NCI-H1417 treated with DMSO at 0.1 percent for 48 hours (cell line): ENCODE measurements at places on chromosomes 13 and 19.

- DNase-seq = no peak
Observed at GRCh38 chr13:110245416-110245899, 61.5 kb downstream of the COL4A1 start.

DNA sequence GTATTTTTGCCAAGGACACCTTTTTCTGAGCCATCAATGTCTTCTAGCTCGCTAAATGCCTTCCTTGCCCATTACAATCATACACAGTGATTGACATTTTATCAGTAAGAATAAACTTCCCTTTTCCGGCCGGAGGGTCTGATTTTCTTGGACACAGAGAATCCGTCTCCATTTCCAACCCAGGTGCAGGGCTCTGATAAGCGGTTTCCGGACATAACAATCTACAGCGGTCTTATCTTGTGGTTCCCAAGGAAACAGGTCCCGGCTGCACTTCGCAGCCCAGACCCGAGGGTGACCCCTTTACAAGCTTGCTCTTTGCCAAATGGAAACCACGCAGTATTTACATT, 5.1 kb upstream of the ZNF77 start:
- DNase-seq = no peak

DNA sequence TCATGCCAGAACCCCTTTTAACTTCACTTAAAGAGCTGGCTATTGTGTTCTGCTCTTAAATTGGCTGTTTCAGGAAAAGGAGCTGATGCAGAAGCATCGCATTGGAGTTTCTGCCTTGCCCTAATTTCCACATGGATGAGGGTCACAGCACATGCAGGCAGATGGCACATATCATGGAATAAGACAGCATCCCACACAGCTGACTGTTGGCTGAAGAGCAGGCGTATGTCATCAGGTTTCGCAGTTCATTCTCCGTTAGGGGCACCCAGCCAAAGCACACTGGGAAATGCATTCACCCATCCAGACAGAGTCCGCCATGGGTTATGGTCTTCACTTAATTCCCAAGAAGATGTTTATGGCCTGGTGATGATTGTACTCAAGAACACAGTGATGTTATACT, 572.5 kb downstream of the LIG4 start:
- DNase-seq = no peak

DNA sequence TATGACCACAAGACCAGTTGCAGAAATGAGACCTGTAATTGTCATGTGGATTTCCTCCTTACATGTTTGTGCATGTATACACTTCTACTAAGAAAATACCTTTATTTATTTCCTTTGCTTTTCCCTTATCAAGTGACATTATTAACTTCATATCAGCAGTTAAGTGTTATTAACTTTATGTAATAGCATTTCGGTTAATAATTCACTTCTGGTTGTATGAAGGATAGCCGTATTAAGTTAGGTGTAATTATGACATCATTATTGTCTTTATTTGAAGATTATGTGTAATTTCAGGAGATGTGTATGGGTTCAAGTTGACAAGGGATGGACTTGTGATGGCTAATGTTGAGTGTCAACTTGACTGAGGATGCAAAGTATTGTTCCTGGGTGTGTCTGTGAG, 881.2 kb upstream of the ATXN8OS start:
- no peak for DNase-seq

DNA sequence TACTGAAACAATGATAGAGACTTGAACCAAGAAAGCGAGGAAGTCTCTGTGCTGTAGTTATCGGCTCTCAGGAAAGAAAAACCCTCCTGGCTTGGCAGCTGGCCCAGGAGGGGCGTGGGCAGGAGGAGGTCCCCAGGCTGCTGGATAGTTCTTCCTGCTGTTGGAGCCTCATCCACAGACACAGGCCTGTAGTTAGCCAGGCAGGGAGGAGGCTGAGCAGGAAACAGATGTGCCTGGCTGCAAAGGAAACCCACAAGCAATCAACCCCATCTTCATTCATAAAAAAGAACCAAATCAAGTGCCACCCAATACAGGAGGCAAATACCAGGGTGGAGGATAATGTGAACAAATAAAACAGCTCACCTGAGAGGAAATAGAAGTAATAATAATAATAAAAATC, 86.2 kb downstream of the IRS2 start:
- DNase-seq = peak; percentile 67

DNA sequence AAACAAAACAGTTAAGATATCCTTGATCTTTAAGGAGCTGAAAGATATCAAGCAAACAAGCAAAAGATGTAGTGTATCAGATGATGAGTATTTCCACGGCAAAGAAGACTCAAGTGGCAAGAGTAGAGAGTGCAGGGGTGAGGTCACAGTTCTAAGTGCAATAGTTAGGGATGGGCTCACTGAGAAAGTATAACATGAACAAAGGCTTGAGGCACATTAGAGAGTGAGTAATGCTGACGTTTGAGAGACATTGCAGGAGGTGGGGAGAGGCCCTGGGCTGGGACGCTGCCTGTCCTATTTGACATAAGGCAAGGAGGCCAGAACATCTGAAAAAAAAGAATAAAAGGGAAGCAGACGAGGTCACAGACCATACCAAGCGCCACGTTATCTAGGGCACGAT, 1.4 kb downstream of the DUXA start:
- DNase-seq = no peak

DNA sequence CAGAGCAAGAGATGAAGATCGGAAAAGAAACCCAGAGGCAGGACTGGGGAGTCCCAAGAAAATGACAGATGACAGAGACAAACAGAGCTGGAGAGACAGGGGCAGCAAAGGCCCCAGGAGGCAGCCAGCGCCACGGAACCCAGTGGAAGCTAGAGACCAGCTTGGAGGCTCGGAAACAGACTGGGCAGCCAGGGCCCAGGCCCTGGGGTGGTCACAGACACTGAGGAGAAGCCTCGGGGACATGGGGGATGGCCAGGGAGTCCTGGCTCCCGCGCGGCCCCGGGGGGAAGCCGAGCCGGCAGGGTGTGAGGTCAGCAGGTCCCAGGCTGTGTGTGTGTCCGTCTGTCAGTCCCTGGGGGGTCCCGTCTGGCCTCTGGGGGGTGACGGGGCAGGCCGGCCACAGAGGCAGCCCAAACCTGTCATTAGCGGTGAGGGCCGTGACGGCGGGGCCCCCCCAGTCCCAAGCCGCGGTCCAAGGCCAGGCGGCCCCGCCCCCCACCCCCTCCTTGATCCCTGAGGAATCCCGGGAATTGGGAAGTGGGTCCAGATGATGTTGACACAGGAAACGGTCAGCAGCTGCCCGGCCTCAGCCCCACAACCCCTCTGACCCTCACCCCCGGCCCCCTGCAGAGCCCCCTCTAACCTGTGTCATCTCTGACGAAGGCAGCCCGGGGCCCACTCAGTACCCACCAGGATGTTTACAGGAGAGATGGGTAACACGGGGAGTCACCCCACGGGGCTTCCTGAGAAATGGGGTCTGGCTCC, 2.5 kb upstream of the TMEM190 start:
- DNase-seq = no peak

- DNase-seq = no peak
Observed at GRCh38 chr19:16587833-16588823, 15.9 kb upstream of the SLC35E1 start.

DNA sequence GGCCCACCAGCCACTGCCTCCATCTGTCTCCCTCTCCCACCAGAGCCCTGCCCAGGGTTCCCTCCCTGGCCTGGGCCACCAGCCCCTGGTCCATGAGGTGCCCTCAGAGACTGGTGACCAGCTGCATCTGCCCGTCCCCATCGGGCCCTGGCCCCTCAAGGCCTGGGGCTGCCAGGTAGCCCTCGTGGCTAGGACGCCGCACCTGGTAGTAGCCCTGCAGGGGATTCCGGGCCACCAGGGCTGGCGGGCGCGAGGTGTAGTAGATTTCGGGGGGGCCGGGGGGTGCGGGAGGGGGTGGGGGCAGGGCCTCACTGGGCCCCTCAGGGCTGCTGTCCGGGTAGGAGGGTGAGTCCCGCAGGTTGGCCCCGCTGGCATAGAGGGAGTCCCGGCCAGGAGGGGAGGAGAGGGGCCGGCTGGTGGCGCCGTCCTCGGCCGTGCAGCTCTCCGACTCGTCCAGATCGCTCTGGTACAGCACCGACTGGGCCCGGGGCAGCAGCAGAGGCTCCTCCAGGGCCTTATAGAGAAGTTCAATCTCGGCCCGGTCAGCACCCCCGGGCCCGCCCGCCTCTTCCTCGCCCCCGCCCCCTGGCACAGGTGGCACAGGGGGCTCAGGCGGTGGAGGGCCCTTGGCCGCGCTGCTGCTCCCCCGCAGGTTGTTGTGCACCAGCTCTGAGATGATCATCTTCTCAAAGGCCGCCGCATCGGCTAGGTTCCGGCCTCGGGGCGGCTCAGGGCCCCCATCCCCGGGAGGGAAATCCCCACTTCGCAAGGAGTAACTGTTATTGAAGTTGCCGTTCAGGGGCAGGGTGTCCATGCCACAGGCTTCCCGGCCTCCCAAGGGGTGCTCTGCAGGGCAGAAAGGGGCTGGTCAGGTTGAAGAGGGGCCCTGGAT, 14.6 kb upstream of the ASF1B start:
- no peak for DNase-seq

- no peak for DNase-seq
Observed at GRCh38 chr13:110218581-110219201, 88.3 kb downstream of the COL4A1 start.

DNA sequence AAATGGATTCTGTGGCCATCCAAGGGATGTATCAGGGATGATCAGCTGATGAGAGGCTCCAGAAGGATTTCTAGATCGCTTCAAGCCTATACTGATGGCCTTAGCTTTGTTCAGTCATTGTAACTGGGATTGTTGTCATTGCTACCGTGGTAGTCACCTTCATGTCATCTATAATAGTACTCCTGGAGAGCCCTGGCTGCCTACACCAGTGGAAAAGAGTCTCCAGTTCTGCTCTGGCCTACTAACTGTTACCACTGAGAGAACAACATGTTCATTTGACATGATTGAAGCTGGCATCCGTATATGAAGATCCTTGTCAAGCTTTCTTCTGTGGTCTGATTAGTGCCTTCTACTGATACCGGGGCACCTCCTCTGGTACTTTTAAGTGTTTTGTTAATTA, 131.3 kb downstream of the B3GLCT start:
- no peak for DNase-seq

DNA sequence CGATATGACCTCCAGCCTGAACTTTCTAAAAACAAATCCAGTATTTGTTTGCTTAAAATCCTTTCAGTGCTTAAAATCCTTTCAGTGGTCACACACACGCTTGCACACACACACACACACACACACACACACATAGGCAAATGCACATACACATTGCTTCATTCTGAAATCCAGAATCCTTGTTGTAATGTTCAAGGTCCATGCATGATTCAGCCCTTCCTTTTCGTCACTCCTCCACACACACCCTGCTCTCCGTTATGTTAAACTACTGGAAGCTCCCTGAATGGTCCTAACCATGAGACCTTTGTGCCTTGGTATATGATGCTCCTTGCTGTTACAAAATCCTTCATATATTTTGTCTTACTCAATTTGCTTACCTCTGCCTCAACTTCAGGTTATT, 44.9 kb downstream of the SERTM1 start:
- no peak for DNase-seq

GRCh38 chr19:29505097-29505824, 20.5 kb upstream of the VSTM2B start:
- DNase-seq = no peak

- no peak for DNase-seq
Observed at GRCh38 chr13:90613076-90613795, 734.3 kb upstream of the MIR17HG start.

GRCh38 chr19:33704271-33704670, 82.5 kb downstream of the CHST8 start:
- DNase-seq = no peak

- no peak for DNase-seq
Observed at GRCh38 chr13:26991508-26992181, 180.0 kb downstream of the USP12 start.

DNA sequence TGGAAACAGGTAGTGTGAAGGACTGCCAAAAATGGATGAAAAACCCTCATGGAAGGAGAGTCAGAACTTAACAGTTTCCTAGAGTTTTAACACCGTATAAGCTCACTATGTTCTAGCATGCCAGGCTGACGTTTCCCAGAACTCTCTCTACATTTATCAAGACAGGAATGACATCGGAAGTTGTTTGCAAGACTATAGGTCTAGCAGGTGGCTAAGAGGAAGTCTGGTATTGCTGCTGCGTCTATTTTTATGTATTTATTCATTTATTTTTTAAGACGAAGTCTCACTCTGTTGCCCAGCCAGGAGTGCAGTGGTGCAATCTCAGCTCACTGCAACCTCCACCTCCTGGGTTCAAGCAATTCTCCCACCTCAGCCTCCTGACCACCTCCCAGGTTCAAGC, 20.5 kb upstream of the ARL11 start:
- no peak for DNase-seq

DNA sequence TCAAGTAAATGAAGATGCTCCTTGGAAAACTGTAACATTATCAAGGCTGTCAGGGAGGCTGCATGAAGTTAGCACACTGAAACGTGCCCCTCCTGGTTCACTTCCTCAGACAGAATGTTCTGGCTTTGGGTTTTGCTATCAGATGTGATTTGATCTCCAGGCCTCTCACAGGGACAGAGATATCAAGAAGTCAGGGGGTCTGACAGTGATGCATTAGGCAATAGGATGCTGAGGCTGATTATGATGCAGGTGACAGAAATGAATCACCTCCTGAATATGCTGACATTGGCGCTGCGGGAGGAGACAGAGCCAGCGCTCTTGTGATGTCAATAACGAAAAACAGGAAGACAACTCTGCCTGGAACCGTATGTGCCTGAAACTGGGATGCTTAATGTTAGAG, 278.5 kb downstream of the DCT start:
- DNase-seq = no peak

- no peak for DNase-seq
Observed at GRCh38 chr19:17686592-17687024, 1.5 kb downstream of the UNC13A start.

GRCh38 chr13:44932850-44933251, 56.4 kb downstream of the NUFIP1 start:
- DNase-seq = no peak

DNA sequence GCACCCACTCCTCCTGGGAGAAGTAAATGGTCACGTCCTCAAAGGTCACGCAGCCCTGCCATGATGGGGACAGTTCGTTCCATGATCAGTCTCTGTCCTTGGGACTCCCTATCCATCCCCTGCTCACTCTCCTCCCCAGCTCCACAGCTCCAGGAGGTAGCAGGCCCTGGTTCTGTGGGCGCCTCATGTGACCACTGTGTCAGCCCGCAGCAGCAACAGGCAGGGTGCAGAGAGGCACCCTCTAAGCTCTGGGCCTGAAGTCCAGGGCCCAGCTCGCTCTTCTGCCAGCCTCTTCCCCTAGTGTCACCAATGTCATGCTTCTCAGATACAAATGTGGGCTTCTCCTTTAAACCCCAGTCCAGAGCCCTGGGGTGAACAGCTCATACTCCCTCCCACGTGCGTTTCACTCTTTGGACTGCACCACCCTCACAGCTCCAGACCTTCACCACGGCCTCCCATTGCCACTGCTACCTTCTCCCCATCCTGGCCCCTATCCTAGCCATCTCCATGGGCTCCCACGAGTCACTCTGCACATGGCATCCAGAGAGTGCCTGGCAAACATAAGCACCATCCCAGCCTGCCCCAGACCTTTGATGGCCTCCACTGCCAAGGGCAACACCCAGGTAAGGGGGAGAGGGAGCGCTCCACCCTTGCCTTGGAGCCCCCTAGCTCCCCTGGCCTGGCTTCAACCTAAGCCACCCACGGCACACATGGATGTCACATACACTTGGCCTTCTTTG, 2.9 kb downstream of the ZNF792 start:
- no peak for DNase-seq

GRCh38 chr13:53138376-53139036, 109.9 kb downstream of the OLFM4 start:
- DNase-seq = no peak

- DNase-seq = no peak
Observed at GRCh38 chr13:66563076-66563475, 667.1 kb downstream of the PCDH9 start.
